ENCODE measurements at places on chromosomes 3 and 15.

- no peak for DNase-seq
Measured at GRCh38 chr3:9903238-9903624, 583 bp downstream of the IL17RE start.

DNA sequence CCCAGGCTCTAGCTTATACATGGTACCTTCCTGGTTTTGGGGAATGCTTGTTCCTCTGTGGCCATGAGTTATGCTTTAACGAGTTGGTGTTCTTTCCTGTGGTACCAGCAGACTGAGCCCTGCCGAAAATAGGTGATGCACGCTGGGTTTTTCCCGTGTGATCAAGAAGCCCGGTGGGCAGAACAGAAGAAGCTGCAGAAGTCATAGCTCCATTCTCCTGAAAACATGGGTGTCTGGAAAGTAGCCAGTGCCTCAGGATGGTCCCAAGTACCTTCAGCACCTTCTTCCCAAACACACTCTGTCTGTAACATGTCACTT is 25.2 kb downstream of the MAPKBP1 start:
- DNase-seq: no peak

DNA sequence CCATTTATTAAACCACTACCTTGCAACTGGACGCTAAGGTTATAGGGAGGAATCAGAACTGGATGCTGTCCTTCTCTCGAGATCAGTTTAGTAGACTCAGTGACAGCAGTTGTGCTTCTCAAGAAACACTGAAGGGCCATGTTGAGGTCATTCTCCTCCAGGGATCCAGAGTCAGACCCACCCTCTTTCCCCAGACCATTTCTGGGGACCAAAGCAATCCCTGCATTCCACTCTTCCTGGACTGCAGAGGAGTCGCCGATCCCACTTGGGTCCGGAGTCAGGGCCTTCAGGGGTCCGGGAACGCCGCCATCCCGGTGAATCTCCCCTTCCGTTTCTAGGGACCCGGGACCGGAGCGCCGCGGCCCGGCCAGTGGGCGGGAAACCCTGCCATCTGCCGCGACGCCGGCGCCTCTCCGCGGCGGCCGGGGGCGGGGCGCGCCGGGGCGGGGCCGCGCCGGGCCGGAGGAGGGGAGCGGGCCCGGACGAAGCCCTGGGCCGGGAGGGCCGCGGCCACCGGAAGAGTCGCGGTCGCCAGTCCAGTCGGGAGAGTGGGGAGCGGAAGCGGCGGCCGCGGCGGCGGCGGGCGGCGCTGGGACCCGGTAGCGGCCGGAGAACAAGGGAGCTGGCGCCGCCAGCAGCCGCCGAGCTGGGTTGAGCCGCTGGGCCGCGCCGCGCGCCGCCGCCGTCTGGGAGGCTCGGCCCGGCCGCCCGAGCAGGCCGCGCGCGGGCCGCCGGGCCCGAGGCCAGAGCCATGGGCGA is at the start of gene DVL3:
Gene DVL3, plus strand, starts transcription at position 493 of the 759 bp plus-strand sequence. Its CDS starts 259 bp downstream, at position 752.
- DNase-seq: no peak

- no peak for DNase-seq
Measured at GRCh38 chr3:111385971-111386495, 156.0 kb upstream of the CD96 start.

DNA sequence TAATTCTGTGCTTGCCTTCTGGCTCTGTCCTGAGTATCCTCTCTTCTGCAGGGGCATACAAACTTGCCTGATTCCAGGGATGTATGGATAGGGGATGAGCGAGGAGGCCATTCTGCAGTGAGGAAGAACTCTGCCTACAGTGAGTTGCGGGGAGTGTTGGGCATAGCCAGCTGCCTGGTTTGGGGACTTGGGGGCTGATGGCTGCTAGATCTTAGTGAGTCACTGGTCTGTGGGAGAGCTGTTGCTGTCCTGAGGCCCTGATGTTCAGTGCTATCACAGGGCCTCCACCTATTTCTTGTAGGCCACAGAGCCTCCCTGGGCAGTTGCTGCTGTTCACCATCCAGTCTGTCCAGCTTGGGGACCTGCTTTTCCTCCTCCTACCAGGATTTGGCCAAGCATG is 20.3 kb downstream of the CDAN1 start:
- no peak for DNase-seq

GRCh38 chr3:195897853-195898415 is 10.4 kb downstream of the TNK2 start:
- no peak for DNase-seq

GRCh38 chr15:75067123-75067830 is 43.9 kb downstream of the PPCDC start:
- DNase-seq: peak; percentile 7
